Brain (organoid and tissue), 16 donors: ENCODE measurements at places on chromosomes 3 and 15.

DNA sequence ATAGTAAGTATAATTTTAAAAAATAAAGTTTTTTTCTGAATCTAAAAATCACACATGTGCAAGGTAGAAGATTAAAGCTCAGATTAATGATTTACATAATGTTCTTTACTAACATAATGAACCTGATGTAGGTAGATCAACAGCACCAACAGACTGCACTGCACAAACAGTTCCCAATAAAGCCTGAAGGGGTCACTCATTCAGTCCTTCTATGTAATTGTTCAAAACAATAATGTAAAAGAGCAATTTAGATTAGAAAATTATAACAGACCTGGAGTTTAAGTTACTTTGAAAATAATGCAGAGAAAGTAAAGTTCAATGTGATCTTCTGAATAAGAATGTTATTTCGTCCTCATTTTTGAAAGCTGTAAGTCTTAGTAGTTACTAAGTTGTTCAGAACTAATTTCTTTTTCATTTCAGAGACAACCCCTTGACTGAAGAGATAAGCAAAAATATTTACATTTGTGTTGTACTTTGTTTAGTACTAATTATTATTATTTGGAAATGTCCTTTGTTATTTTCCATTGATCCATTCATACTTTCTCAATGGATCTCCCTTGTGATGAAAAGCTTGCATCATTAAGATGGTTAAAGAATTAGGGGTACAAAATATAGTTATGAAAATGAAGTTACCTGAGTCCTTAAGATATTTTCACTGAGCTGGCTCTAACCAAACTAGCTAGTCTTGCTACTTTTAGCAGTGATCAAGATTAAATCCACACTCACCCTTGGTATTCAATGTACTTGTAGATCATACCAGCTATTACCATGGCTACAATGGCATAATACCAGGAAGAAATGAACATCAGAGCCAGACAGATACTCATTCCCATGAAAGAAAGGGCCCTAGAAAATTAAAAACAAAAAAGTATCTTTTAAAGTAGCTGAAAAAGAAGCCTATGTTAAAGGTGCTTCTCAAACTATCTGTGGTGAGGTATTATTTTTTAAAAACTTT, 16.8 kb downstream of the EMC4 start:
- peak; percentile 55 for DNase-seq

- no peak for DNase-seq
Measured at GRCh38 chr3:83765956-83766355, 1192.8 kb upstream of the CADM2 start.

DNA sequence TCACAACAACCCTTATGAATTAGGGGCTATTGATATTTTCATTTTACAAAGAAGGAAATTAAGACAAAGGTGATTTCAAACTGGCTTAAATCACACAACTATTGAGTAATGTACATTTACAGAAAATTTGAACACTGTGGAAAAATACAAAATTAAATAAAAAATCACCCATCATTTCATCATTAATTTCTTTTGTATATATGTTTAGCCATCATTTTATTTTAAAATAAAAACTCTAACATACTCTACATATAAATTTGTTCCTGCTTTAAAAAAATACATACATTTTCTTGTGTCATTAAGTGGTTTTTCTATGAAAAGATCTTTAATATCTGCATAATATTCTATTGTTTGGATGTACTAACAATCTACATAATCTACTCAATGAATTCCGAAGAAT, 20.2 kb downstream of the CLDN11 start:
- no peak for DNase-seq

DNA sequence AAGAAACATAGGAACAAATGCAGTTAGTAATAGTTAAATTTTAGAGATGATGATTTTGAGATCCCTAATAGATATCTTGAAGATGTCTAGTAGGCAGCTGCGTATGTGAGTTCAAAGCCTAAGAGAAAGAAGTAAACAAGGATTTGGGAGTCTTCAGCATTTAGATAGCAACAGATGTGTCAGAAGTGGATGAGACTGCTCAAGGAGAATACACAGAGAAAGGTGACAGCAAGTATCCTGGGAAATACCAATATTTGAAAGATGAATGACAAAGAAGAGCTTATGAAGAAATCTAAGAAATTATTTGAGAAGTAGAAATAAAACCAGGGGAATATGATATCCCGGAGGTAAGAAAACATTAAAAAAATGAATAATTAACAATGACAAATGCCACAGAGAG, 130.9 kb downstream of the PCCB start:
- DNase-seq = no peak

- no peak for DNase-seq
Measured at GRCh38 chr3:168116279-168116678, 20.6 kb upstream of the GOLIM4 start.

- peak; percentile 57 for DNase-seq
Measured at GRCh38 chr3:171829841-171830517, 13.2 kb upstream of the TMEM212 start.

GRCh38 chr3:150359381-150359780, 48.7 kb upstream of the TSC22D2 start:
- DNase-seq = no peak

DNA sequence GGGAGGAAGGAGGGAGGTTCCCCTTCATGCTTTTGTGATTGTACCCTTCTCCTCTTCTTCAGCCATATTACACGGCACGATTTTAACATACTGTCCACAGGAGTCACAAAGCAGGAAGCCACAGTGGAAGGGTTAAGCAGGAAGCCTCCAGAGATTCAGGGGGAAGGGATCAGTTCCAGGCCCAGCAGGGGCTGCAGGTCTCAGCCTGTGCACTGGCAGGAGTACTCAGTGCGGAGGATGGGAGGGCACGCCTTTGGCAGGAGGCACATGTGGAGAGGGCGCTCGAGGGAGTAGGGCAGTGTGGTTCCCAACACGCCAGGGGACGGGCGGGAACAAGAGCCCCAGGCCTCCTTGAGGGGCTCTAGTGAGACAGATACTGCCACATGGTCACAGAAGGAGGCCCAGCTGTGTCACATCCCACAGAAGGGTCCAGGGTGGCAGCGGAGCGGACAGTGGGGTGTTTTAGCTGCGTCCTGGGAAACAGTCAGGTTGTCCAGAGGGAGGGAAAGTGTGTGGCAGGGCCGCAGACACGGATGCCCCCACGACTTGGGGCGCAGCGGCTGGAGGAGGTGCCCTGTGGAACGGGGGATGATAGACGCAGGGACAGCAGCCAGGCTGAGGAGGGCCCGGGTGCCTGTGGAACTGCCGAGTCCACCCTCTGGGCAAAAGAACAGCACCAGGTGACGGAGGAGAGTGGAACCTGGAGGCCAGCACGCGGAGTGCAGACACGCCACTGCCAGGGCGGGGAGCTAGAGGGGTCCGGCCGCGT, 77.5 kb downstream of the CHSY1 start:
- no peak for DNase-seq

DNA sequence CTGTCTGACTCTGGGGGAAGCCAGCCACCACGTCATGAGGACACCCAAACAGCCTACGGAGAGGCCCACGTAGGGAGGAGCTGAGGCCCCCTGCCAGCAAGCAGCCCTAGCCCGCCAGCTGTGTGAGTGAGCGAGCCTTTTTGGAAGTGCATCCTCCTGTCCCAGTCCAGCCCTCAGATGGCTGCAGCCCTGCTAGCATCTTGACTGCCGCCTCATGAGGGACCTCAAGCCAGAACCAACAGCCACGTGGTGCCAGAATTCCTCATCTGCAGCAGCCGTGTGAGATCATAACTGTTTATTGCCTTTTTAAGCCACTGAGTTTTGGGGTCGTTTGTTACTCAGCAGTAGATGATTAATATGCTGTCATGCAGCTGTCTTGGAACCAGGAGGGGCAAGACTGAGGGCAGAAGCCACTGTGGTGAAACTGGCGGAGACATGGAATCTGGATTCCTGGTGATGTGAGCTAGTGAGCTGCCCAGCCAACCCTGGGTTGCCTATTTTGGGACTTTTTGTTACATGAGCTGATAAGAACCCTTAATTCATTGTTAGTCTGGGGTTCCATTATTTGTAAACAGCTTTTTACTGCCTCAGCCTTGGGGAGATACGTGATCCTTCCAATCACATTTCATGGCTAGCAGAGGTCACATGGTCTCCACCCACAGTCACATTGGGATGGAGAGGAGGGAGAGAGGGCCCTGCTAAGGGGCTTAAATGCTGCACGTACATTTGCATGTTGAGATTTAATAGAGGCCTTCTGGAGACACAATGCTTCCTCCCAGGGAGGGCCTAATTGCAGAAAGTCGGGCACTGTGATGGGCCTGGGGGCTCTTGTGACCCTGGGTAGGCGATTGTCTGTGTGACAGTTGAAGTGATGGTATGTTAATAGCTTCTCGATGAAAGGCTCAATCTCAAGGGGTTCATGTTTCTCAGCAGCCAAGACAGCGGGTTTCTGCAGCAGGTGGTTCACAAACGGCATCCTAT, 73.8 kb downstream of the RPLP1 start:
- DNase-seq = no peak

DNA sequence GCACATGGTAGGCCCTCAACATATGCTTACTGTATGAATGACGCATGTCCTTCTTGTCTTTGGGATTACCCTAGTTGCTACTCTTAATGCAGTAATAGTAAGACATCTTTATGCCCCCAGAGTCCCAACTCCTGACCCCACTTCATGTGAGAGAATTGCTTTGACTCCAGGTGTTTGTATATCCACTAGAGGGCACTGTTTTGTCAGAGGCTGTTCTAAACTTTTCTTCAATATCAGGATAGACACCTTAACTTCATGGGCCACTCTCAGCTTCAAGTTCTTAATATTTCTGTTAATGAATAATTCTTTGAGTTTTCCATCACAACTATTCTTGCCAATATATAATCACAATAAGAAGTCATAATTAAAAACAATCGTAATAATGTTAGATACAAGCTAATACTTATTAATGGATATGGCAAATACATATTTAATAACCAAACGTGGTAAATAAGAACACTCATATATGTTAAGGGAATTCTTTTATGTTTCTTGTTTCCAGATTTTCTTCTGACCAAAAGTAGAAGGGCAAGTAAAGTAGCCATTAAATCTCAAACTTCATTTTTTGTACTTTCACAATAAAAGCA, 337.2 kb upstream of the DNAJC19 start:
- DNase-seq = peak; percentile 49

DNA sequence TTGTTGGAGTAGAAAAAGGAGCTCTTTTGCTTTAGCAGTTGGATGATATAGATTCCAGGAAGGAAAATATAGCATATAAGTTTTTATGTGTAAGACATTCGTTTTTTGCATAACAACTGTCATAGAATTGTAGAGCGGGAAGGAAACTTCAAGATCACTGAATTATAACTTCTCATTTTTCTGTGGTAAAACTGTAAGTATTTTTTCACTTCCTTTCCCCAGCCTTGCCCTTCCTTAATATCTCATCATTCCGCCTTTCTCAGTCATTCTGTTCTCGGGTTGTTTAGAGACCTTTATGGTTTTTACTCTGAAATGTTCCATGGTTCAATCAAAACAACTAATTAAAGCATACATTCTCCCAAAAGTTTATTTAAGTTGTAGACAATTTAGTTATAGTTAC, 1.1 kb downstream of the EAF2 start:
- no peak for DNase-seq

- DNase-seq = no peak
Measured at GRCh38 chr3:108022256-108023150, 68.3 kb downstream of the CD47 start.

GRCh38 chr15:61041886-61042285, 187.2 kb downstream of the RORA start:
- DNase-seq = no peak

- no peak for DNase-seq
Measured at GRCh38 chr3:166307756-166308350, 470.6 kb upstream of the BCHE start.

DNA sequence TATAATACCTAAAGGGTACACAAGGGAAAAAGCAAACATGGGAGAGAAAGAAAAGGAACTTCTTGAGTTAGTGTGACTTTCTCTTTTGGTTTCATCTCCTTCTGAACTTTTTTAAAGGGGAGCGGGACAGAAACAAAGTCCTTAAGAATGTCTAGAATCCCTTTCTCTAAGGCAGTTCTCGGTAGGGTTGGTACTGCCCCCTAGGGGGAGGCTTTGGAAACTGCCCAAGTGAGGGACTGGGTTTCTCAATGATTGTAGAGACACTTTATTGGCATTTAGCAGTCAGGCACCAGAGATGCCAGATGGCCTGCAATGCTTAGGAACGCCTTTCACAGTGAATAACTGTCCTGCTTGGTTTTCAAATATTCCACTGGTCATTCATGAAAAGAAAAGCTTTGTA, 172.7 kb downstream of the WDR72 start:
- DNase-seq = peak; percentile 44

DNA sequence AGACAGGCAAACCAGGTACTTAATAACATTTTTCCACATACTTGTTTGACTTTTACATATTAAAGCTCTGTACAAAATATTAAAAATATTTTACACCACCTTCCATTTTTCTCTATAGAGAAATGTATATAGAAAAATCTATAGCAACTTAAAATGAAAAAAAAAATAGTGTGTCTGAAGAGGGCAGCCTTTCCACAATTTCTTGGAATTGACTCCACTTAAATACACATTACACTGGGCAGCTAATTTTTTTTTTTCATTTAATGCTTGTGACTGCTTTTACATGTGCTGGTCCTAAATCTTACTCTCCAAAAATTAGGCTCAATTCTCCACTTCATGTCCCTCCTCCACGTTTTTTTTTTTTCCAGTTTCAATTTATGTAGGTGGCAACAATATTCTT, 427.0 kb upstream of the RBMS3 start:
- DNase-seq = peak; percentile 42

DNA sequence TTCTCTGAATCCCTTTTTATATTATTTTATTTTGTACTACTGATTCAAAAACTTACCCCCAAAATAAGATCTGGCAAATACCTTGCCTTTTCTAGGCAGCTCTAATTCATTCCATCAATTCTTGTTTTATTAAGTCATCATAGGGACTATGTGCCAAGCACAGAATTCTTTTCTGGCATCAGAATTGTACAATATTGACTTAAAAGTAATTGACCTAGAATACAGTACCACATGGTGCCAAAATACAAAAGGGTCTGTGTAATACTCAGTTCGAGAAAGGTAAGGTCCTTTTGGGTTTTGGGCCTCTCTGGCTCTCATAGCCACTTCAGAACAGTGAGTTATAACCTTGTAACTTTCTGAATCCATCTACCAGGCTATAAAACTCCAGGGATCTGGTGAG, 46.2 kb downstream of the KBTBD8 start:
- no peak for DNase-seq

DNA sequence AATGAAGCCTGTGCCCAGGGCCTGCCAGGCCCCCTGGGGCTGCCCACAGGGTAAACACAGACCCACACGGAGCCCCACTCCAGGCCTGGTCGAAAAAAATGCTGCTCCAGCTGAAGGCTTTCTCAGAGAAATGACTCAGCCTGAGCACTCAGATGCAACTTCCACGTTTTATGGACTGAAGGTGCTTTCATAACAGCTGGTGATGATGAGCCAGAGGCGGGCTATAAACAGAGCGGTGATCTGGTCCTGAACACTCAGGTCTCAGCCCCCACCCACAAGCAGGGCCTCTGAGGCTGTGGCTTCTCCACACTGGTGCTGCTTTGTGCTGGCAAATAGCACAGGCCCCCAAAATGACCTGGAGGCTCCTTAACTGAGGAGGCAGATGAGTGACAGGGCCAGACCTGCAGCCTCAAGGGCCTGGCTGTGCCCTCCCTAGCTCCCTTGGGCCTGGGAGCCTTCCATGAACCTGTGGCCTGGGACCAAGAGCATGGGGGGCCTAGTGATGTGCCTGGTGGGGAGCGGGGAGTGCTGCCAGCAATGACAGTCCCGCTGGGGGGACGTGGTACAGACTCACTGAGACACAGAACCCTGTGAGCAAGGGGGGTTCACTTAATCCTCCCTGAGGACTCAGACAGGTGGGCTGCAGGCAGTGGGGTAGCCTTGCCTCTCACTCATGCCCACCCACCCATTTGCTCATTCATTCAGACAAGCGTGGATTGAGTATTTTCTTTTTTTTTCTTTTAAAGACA, 23.0 kb upstream of the FURIN start:
- DNase-seq = no peak

GRCh38 chr3:103002425-103003176, 567.8 kb downstream of the ZPLD1 start:
- no peak for DNase-seq
